ENCODE measurements at places on chromosomes 3 and 15.

- no peak for DNase-seq
Measured at GRCh38 chr3:174854987-174855386, 4.1 kb upstream of the NAALADL2 start.

- DNase-seq = no peak
Measured at GRCh38 chr3:17130956-17131355, 246.2 kb downstream of the PLCL2 start.

GRCh38 chr3:24110051-24110450, 165.0 kb downstream of the NR1D2 start:
- no peak for DNase-seq

- DNase-seq = no peak
Measured at GRCh38 chr15:32861761-32862160, 144.0 kb downstream of the GREM1 start.

DNA sequence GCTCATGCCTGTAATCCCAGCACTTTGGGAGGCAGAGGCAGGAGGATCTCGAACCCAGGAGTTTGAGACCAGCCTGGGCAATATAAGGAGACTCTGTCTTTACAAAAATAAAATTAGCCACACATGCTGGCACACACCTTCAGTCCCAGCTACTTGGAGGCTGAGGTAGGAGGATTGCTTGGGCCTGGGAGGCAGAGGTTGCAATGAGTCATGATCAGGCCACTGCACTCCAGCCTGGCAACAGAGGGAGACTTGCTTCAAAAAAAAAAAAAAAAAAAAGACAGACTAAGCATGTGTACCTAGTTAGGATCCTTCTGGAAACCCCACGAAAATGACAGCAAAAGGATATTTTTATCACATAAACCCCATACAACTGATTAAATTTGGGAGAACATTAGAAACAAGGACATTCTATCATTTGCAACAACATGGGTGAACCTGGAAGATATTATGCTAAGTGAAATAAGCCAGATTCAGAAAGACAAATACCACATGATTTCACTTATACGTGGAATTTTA, 44.9 kb downstream of the METTL6 start:
- no peak for DNase-seq

DNA sequence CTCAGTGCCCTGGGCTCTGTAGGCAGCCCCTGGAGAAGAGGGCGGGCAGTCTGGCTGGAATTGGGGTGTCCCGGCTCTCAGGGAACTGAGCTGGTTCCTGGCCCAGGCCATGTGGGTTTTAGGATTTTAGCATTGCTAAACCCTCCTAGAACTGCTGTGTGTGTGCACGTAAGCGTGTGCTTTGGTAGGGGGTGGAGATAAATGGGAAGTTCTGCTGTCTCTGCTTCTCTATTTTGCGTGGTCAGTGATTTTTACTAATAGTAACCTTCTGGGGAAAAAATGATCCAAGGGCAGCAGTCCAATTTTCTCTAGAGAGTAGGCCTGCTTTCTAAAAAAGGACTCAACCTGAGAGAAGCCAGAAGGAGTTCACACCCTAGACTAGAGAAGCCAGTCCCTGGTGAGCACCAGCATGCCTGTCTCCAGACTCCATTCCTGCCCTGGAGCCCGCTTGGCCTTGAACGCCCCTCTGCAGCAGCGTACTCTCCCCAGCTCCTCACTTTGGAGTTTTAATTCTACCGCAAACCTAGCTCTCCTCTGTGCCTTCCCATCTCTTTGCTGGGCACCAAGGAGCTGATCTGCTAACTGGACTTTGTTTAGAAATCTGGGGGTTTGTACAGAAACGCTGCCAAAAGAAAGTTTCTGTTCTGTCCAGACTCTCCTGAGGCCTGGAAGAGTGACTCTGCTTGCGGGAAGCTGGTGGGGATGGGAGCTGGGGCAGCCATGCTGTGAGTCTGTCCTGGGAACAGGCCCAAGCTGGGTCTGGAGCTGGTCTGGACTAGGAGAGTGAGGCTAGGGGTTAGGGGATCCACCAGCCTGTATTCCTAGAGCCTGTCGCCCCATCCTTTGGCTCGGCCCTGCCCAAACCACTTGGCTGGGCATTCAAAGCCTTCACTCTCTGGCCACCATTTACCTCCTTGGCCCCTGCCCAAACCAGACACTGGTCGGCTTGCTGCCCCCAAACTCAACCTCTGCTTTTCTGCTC, 19.7 kb downstream of the CORO2B start:
- DNase-seq = no peak

DNA sequence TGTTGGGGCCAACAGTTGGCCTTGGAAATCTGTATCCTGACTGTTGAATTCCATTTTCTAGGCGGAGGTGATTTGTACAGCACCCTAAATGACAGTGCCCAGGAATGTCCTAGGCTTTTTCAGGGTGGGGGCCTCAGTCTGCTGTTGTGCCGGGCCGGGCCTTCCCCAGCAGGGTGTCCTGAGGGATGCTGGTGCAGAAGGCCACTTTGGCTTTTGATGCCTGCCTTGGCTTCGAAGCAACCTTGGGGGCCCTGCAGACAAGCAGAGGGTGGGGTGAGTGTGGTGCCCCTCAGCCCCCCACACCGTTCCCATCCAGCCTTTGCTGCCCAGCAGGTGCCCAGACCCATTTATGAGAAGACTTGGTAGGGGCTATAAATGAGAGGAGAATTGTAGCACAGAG, 33.0 kb downstream of the SYNM start:
- no peak for DNase-seq

- peak; percentile 34 for DNase-seq
Measured at GRCh38 chr3:14947886-14948608, 664 bp downstream of the NR2C2 start.

GRCh38 chr3:156576651-156577348, 21.9 kb upstream of the SSR3 start:
- DNase-seq = no peak

- no peak for DNase-seq
Measured at GRCh38 chr3:54773271-54773670, 154.6 kb downstream of the LRTM1 start.

Measured in NCI-H1436 treated with DMSO at 0.1 percent for 48 hours (cell line).